ENCODE measurements at places on chromosomes 11 and 22. TPM values are rescaled to one million over a fixed set of nuclear protein-coding genes. Genes with fewer than 3 reads are reported as not detected.

DNA sequence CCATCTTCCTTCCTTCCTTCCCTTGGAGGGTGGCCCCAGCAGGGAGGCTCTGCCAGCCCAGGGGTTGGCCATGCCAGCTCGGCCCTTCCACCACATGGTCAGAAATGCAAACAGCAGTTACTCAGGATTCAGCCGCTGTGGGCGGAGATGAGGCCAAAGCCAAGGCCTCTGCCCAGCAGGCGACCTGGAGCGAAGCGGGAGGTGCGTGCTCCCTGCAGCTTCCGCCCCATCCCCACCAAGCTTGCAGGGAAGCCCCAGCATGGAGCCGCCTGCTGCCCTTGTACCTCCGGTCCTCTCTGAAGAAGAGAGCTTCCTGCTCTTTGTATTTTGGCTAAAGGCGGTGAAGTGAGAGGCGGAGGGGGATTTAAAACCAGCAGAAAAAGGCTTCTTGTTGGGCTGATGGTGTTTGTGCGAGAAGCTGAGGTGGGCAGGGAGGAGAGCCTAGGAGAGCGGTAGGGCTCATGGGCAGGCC lies 50.4 kb downstream of the ANO1 start:
- no peak for DNase-seq

DNA sequence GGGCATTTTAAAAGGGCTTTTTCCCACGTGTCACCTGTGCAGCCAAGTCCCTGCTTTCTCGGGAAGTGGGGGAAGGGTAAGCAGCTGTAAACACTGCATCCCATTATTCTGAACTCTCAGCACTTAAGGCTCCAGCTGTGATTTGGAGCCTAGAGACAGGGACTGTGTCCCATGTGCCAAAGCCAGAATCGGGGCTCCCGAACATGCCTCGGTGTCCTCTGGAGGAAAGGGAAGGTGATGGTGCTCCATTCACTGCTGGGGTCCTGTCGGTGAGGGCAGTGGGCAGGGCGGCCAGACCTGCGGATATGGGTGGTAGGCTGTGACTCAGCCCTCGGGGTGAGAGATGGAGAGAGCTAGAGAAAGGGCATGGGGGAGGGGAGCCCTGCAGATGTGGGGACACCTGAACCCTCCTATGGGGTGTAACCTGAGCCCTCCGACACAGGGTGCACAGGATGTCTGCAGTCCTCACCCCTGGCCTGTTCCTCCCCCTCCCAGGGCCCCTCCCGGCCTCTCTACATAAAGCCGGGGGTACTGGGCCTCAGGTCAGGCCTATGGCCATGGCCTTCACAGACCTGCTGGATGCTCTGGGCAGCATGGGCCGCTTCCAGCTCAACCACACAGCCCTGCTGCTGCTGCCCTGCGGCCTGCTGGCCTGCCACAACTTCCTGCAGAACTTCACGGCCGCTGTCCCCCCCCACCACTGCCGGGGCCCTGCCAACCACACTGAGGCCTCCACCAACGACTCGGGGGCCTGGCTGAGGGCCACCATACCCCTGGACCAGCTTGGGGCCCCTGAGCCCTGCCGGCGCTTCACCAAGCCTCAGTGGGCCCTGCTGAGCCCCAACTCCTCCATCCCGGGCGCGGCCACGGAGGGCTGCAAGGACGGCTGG lies 31.8 kb downstream of the CAPN1 start:
- DNase-seq, result no peak

DNA sequence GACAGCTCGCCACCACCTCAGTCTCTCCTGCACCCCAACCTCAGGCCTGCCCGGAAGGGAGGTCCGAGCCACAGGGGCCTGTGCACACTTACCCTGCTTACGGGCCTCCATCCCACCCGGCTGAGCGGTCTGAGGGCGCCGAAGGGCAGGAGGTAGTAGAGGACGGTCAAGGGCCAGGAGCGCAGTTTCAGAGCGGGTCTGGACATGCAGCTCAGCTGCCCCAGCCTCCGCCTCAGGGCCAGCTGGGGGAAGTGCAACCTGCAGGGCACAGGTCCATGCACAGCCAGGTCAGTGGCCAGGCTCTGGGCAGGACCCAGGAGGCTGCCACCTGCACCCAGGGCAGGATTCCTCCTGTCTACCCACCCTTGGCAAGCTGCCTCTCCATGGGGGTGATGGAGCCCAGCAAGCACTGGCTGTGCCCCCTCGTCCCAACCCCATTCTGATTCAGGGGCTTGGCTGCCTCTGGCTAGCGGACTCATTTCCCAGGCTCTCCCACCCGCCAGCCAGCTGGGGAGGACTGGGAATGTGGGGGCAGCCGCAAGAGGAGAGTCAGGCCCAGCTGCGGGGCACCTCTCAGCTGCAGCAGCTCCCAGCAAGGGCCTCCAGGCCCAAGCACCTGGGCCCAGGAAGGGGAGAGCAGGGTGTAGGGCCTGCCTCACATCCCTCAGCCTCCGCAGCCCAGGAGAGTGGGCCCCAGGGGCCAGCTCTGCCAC lies 38.3 kb downstream of the PISD start:
- DNase-seq, result no peak

GRCh38 chr11:22635689-22636088 lies 10.1 kb upstream of the FANCF start:
- DNase-seq, result no peak

GRCh38 chr22:30250039-30250565 lies 3.5 kb upstream of the LIF start:
- no peak for DNase-seq

Gene KRTAP5-9
- not detected for total RNA-seq

Gene LMNTD2
- total RNA-seq, result 0.22 TPM

Gene GTF2H1
- 24.4 TPM for total RNA-seq
